ENCODE measurements at places on chromosomes 7 and 10. TPM values are rescaled to one million over a fixed set of nuclear protein-coding genes. Genes with fewer than 3 reads are reported as not detected.

MYPN gene
- total RNA-seq: 31.3 TPM

CPA5 gene
- 0.13 TPM for total RNA-seq

LIPJ gene
- not detected for total RNA-seq

GRCh38 chr10:106557053-106557452 lies 607.5 kb downstream of the SORCS1 start:
- DNase-seq: no peak

GRCh38 chr7:112042631-112043030 lies 163.6 kb downstream of the DOCK4 start:
- no peak for DNase-seq

GRCh38 chr7:130345136-130345535 lies 520 bp downstream of the CPA5 start:
- no peak for DNase-seq

- no peak for DNase-seq
These were observed 138.1 kb downstream of the ARHGAP22 start for GRCh38 chr10:48466611-48467240.

GRCh38 chr10:22016046-22016705 lies 12.6 kb upstream of the DNAJC1 start:
- peak; percentile 16 for DNase-seq

GRCh38 chr7:155483868-155484325 lies 26.0 kb downstream of the EN2 start:
- peak; percentile 23 for DNase-seq

DNA sequence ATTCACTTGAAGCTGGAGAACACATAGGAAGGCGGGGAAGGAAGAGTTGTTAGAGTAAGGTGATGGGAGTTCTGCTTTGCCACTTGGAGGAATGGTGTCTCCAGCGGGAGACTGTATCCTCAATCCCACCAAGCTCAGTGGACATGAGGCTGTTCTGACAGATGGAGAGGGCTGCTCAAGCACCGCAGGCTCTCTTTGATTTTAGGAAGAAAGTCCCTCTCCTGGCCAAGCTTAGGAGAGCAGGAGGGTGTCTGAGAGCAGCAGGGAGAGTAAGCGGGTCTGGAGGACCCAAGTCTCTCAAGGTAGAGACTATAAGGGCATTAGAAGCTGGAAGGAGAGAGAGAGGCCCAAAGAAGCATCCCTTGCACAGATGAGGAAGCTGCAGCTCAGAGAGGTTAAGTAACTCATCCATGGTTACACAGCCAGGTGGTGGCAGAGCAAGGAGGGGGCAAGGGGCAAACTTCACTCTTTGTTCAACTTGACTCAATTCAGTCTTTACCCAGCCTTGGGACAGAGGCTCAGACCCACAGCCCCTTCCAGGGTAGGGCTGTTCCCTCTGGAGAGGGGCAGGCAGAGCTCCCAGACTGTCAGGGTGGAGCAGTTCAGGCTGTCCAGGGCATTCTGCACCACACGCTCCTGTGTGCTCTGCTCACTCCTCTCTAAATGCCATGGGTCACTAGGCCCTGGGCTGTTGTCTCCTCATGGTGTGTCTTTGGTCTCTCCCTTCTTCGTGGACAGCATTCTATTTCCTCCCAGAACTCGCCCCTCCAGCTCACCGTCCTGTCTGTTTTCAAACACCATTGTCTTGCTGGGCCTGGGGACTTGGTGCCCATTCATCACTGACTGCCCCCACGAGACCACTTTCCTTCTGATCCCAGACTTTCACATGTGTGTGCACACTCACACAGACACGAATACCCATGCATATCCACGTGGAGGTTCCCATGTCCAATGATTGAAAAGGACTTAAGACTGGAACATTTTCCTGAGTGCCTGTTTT lies 8.9 kb downstream of the CHAT start:
- no peak for DNase-seq

Measured in MG63 (cell line).